ENCODE measurements at places on chromosomes 1 and 21.

- no peaks in the 10 kb centered on the region for H3K36me3 ChIP-seq
- no peak overlapping the region for H3K4me3 ChIP-seq
- peak; percentile 90 for DNase-seq
- H3K27me3 ChIP-seq, result no peaks in the 10 kb centered on the region
- H3K27ac ChIP-seq, result peak overlapping the region; percentile 96
- peaks cover 29% of the 10 kb centered on the region for H3K4me1 ChIP-seq
Measured at GRCh38 chr1:77539519-77540142, 142.8 kb downstream of the ZZZ3 start.

DNA sequence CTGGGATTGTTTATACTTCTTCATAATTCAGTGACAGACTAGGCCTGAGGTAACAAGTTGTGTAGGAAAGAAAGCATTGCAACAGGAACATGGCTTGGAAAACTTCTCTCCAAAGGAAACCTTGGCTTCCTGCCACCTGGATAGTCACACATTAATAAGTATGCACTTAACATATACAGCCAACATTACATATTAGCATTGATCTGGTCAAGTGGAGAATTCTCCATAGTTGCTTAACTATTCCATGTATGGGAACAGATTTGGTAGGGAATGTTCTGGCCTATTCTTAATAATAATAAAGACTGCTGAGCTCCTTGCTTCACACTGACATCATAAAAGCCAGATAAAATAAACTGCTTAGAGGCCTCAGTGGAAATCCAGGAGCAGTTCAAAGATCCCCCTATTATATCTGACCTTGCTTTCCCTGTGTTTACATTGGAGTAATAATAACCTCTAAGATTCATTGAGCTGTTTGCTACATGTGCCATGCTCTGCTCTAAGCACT is 27.2 kb upstream of the NFIA start:
- no peaks in the 10 kb centered on the region for H3K36me3 ChIP-seq
- H3K27me3 ChIP-seq, result peaks cover 7% of the 10 kb centered on the region
- no peak overlapping the region for H3K27ac ChIP-seq
- no peak for DNase-seq
- H3K4me3 ChIP-seq, result no peak overlapping the region

DNA sequence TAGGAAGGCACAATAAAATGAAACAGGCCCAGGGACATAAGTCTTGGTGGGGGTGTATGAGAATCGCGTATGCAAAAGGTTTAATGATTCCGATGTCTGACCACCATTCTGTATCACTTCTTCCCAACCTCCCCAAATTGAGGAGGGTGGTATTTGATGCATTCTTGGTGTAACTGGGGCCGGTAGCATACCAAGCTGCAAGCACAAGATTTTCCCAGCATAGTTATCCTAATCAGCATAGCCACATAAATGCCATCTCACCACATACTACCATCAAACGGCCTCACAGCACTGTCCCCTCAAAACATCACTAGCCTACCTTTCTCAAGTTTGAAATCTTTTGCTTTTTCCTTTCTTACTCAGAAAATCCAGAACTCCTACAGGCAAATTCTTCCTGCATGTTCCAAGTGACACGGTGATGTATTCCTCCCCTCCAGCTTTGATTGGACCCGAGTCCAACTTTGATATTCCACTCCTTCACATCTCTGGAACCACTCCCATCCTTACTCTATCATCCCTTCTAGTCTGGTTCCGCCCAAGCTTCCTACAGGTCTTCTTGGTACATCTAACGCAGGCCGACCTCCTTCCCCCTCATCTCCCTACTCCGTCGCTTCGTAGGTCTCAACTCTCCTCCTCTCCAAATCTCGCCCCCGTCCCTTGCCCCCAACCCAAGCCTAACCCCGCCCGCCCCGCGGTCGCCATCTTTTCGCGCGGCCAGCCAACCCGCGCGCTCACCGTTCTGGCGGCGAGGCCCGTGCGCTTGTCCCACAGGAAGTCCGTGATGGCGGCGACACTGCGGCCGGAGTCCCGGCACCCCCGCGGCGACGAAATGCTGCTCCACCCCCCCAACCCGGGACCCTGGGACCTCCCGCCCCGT is 600 bp downstream of the CLK2 start:
- no peaks in the 10 kb centered on the region for H3K27me3 ChIP-seq
- H3K4me1 ChIP-seq, result peaks cover 5% of the 10 kb centered on the region
- DNase-seq, result peak; percentile 75
- H3K27ac ChIP-seq, result peak overlapping the region; percentile 74
- H3K36me3 ChIP-seq, result peaks cover 17% of the 10 kb centered on the region

DNA sequence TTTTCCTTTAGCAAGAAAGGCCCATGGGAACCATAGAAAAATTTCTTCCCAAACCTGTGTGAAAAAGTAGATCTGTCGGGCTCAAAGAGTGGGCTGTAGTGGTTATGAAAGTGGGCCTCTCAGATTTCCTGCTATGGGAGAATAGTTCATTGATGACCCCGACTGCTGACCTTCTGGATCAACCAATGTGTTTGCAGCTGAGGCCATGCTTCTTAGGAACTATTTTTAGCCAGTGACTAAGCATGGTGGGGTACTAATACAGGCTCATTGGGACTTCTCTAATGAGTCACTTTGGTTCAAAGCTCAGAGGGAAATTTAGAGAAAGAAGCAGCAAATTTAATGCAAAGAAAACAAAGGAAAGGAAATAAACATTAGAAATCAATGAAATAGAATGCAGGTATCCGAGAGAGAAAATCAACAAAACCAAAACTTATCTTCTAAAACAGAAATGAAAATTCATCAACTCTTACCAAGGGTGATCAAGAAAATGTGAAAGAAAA is 12.6 kb upstream of the PSMA5 start:
- H3K4me3 ChIP-seq, result no peak overlapping the region
- no peaks in the 10 kb centered on the region for H3K27me3 ChIP-seq
- DNase-seq, result peak; percentile 98
- H3K36me3 ChIP-seq, result no peaks in the 10 kb centered on the region

DNA sequence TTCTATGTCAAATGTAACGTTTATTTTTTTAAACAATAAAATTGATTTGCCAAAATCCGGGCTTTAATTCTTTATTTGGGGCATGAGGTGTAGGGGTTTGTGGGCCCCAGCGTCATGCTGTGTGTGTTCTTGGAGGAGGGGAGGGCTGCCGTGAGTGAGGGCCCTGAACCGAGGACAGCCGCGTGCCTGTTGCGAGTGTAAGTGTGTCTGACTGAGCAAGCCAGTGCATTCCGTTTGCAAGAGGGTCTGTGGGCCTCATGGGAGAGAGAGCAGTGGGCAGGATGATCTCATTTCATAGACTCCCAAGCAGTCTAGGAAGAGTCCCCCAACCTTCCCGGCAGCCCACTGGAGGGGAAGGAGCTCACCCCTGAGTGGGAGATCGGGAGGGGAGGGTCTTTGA is 21.4 kb upstream of the SPSB1 start:
- H3K27me3 ChIP-seq, result no peaks in the 10 kb centered on the region
- H3K27ac ChIP-seq, result no peak overlapping the region
- no peaks in the 10 kb centered on the region for H3K36me3 ChIP-seq
- peak; percentile 53 for DNase-seq

GRCh38 chr1:32701421-32701911 is 1.1 kb downstream of the SYNC start:
- peak overlapping the region; percentile 54 for H3K27ac ChIP-seq
- H3K27me3 ChIP-seq, result no peaks in the 10 kb centered on the region
- peaks cover 3% of the 10 kb centered on the region for H3K36me3 ChIP-seq
- peaks cover 22% of the 10 kb centered on the region for H3K4me1 ChIP-seq

- no peak for DNase-seq
- H3K36me3 ChIP-seq, result no peaks in the 10 kb centered on the region
- H3K27ac ChIP-seq, result no peak overlapping the region
Measured at GRCh38 chr1:84861516-84861915, 31.5 kb downstream of the LPAR3 start.

GRCh38 chr1:117268535-117269455 is 58.1 kb upstream of the VTCN1 start:
- no peaks in the 10 kb centered on the region for H3K4me1 ChIP-seq
- no peak overlapping the region for H3K27ac ChIP-seq
- H3K36me3 ChIP-seq, result no peaks in the 10 kb centered on the region
- H3K27me3 ChIP-seq, result peaks cover 4% of the 10 kb centered on the region
- H3K4me3 ChIP-seq, result no peak overlapping the region

GRCh38 chr21:38351961-38352521 is 95.2 kb downstream of the KCNJ15 start:
- peak; percentile 77 for DNase-seq
- no peaks in the 10 kb centered on the region for H3K27me3 ChIP-seq
- no peak overlapping the region for H3K4me3 ChIP-seq
- H3K4me1 ChIP-seq, result peaks cover 15% of the 10 kb centered on the region
- no peaks in the 10 kb centered on the region for H3K36me3 ChIP-seq

GRCh38 chr1:205443585-205444299 is 12.1 kb downstream of the BLACAT1 start:
- H3K4me3 ChIP-seq, result no peak overlapping the region
- H3K27ac ChIP-seq, result no peak overlapping the region
- H3K27me3 ChIP-seq, result peaks cover 20% of the 10 kb centered on the region
- no peak for DNase-seq
- H3K36me3 ChIP-seq, result no peaks in the 10 kb centered on the region

- no peaks in the 10 kb centered on the region for H3K36me3 ChIP-seq
- no peak overlapping the region for H3K4me3 ChIP-seq
- no peaks in the 10 kb centered on the region for H3K27me3 ChIP-seq
- peak; percentile 57 for DNase-seq
- H3K27ac ChIP-seq, result no peak overlapping the region
- H3K4me1 ChIP-seq, result no peaks in the 10 kb centered on the region
Measured at GRCh38 chr1:209527372-209527771, 56.1 kb upstream of the CAMK1G start.

GRCh38 chr1:221228594-221228993 is 349.4 kb downstream of the HLX start:
- DNase-seq, result no peak
- no peaks in the 10 kb centered on the region for H3K36me3 ChIP-seq
- no peaks in the 10 kb centered on the region for H3K27me3 ChIP-seq

DNA sequence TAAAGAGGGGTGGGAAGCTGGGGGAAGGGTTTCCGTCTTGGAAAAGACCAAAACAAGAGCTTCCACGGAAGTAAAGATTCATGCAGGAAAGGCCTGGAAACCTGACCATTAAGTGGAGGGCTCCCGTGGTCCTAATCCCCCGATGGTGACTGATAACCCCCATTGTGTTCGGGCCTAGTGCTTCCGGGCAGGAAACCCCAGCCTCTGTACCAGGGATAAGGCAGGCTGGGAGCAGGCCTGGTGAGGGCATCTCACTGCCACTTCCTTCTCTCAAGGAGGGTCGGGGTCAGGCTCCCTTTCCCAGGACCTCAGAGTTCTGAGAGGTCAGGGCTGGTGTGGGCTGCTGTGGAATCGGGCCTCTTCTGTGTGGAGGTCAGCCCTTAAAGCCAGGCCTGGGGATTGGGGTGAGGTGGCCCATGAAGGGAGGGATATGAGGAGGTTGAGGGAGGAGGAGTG is 136.9 kb downstream of the CDC7 start:
- H3K27me3 ChIP-seq, result no peaks in the 10 kb centered on the region
- H3K4me1 ChIP-seq, result no peaks in the 10 kb centered on the region
- no peak overlapping the region for H3K27ac ChIP-seq
- H3K36me3 ChIP-seq, result no peaks in the 10 kb centered on the region
- no peak for DNase-seq

GRCh38 chr1:96886474-96886873 is 164.9 kb downstream of the PTBP2 start:
- no peaks in the 10 kb centered on the region for H3K4me1 ChIP-seq
- H3K27me3 ChIP-seq, result no peaks in the 10 kb centered on the region
- H3K4me3 ChIP-seq, result no peak overlapping the region
- H3K27ac ChIP-seq, result no peak overlapping the region

DNA sequence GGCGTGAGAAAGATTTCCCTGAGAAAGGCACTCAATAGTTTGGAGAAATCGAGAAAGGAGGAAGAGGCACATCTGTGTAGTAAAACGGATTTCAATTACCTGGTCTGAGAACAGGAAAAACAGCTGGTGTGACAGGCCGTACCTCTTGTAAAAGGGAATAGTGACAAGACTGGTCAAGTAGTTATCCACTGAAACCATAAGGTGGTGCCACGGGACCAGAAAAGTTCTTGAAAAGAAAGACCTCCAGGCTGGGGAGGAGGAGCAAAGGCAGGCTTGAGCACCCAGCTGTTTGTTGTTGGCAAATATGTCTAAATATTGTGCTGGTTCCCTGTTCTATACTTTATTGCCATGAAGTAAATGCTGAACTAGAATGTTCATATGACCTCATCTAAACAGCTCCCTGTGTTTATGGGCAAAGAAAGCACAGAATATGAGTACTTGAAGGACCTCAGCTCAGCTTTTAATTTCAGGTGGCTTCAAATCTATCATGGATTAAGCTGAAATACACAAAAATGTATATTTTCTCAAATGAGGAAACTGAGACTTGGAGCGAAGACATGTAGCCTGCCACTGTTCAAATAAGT is 4.0 kb downstream of the HAO2 start:
- no peaks in the 10 kb centered on the region for H3K4me1 ChIP-seq
- no peak overlapping the region for H3K27ac ChIP-seq
- no peaks in the 10 kb centered on the region for H3K27me3 ChIP-seq
- peak; percentile 24 for DNase-seq

DNA sequence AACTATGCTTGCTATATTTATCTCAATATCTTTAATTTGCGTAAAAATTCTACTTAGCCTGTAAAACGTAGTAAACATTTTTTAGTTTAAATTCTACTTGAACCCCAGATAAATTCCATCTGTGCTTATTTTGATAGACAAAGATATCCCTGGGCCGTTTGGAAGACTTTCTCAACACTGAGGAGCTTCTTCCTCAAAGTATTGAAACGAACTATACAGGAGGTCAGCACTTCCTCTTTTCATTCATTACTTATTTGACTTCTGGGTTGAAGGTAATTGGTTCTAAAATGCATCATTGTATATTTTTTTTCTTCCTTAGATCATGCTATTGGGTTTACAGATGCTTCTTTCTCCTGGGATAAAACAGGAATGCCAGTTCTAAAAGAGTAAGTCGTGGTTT is 74.7 kb downstream of the HSPA13 start:
- no peaks in the 10 kb centered on the region for H3K36me3 ChIP-seq
- H3K4me3 ChIP-seq, result no peak overlapping the region
- H3K4me1 ChIP-seq, result no peaks in the 10 kb centered on the region
- no peak for DNase-seq
- H3K27ac ChIP-seq, result no peak overlapping the region

- no peaks in the 10 kb centered on the region for H3K36me3 ChIP-seq
- no peak overlapping the region for H3K4me3 ChIP-seq
- H3K27ac ChIP-seq, result no peak overlapping the region
- no peaks in the 10 kb centered on the region for H3K27me3 ChIP-seq
- no peak for DNase-seq
- no peaks in the 10 kb centered on the region for H3K4me1 ChIP-seq
Measured at GRCh38 chr21:43370888-43371570, 55.9 kb downstream of the SIK1 start.

GRCh38 chr1:186577216-186577615 is 103.0 kb downstream of the PTGS2 start:
- no peak for DNase-seq
- no peaks in the 10 kb centered on the region for H3K4me1 ChIP-seq
- H3K27ac ChIP-seq, result no peak overlapping the region
- no peaks in the 10 kb centered on the region for H3K36me3 ChIP-seq

DNA sequence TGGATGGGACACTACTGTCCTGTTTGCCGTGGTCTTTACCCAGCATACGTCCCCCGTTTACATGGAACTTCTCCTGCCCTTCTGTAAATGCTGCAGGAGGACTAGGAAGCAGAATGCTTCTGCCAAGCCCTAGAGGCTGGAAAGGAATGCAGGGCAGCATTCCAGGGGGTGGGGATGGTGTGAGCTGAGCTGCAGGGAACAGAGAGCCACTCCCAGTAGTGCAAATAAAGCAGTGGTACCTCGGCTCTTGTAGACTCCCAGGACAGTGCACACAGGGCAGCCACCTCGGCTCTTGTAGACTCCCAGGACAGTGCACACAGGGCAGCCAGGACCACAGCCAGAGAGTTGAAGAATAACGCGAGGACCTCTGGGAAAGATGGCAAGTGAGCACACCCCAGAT is 35.4 kb downstream of the PTPRU start:
- H3K4me1 ChIP-seq, result no peaks in the 10 kb centered on the region
- no peak overlapping the region for H3K27ac ChIP-seq
- peak; percentile 84 for DNase-seq
- no peaks in the 10 kb centered on the region for H3K36me3 ChIP-seq

All from fibroblast of lung (primary cell).